Ecto neural progenitor cell (in vitro differentiated cells): ENCODE measurements at places on chromosomes 5 and 9.

DNA sequence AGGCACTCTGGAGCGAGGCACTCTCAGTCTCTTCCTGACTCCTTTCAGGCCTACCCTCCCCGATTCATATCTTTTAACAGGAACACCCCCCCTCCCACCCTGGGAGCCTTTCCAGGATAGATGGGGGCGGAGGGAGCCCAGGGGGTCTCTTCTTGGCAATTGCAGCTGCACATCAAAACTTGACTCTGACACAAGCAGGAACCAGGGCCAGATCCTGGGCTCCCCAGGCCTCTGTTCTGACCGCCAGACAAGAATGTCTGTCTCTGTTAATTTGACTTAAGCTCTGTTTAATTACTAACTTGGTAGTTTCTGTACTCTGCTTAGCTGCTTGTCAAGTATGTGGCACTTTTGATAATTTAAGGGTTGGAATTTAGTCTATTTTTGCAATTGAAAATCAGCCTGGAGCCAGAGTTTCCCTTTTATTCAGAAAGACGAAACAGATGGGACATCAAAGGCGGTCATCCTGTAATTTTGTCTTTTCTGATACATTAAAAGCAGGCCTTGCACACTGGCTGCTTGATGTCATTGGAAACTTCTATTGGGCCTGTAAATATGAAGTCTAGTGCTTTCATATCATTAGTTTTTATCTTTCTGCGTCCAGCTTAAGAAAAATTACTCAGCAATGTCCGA is 43.3 kb downstream of the ACTL7B start:
- DNase-seq = no peak

- no peak for DNase-seq
Measured at GRCh38 chr9:125815568-125815967, 68.4 kb downstream of the PBX3 start.

DNA sequence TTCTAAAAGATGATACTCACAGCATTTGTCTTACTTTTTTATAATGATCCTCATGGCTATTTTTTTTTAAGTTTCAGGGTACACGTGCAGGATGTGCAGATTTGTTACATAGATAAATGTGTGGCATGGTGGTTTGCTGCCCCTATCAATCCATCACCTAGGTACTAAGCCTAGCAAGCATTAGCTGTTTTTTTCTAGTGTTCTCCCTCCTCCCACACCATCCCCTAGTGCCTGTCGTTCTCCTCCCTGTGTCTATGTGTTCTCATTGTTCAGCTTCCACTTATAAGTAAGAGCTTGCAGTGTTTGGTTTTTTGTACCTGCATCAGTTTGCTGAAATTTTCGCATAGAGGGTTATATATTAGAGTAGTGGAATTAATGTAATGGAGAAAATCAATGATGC is 189.1 kb upstream of the CDH12 start:
- no peak for DNase-seq

DNA sequence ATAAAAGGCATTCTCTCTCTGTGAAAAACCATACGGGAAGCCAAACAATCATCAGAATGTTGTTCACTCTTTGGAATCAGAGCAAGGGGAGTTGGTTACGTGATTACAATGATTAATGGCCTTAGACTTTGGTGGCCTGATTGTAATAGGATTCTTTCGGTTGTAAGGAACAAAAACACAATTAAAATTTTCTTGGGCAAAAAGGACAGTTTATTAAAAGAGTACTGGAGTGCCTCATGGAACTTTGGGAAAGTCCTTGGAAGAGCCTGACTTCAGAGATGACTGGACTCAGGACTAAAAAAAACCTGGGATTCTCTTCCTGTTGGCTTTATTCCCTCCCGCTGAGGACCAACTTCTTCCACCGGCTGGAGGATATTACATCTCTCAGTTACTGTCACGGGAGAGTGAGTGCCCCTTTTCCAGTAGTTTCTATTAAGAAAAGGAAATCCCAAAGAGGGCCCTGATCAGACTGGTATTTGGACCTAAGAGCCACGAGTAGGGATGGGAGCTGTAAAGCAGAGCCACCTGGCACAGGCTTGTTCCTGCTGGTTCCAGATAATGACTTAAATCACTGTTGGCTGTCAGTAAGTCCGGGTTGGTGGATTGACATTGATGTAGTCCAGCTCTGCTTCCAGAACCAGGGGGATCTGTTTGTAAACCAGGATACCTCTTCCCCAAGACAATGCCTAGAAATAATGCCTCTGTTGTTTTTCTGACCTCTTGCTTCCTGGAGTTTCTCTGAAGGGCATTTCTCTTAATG is 53.9 kb downstream of the CFAP95 start:
- no peak for DNase-seq

GRCh38 chr9:1869843-1870242 is 145.3 kb upstream of the SMARCA2 start:
- DNase-seq = peak; percentile 49

- no peak for DNase-seq
Measured at GRCh38 chr9:36503172-36504088, 69.3 kb upstream of the MELK start.

DNA sequence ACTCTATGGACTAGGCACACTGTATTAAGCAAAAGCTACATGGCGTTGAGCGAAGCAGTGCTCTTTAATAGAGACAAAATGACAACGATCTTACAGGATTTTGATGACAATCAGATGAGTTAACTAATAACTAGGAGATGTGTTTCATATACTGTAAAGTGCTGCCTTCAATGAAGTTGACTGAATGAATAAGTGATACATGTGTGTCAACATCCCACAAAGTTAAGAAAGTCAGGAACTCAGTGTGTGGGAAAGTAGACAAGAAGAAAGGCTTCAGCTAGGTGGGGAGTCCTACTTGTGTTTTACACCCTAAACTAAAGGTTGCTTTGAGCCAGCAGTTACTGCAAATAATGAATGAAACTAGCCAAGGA is 79.6 kb downstream of the PAPPA start:
- DNase-seq = no peak

DNA sequence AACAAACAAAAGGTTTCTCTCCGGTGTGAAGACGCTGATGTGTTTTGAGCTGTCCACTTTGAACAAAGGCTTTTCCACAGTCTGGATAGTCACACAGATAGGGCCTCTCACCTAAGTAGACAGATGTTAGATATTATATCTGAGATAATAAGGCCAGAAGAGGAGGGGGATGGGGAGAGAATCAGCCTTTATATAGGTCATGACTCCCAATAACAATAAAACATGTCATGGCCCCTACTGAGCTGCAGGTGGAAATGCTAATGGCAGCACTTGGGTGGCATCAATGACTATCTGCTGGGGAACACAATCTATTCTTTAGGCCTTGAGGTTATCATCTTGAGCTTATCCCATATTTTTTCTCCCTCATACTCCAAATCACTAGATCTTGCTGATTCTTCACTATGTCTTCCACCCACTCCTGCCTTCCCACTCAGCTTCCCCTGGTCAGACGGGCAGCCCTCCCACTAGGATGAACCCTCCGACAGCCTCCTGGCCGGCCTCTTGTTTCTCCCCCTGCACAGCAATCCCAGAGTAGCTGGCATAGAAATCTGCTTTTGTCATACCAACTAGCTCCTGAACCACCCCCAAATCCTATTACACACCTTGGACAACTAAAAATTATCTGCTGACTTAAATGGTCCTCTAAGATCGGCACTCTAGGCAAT is 11.5 kb upstream of the SLC35D2 start:
- DNase-seq = peak; percentile 49

DNA sequence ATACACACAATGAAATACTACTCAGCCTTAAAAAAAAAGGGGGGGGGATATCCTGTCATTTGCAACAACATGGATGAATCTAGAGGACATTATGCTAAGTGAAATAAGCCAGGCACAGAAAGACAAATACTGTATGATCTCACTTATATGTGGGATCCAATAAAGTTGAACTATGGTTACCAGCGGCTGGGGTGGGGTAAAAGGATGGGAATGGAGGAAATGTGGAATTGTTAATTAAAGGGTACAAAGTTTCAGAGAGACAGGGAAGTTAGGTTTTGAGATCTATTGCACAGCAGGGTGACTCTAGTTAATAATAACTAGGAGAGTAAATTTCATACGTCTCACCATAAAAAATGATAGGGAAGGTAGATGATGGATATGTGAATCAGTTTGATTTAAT is 76.2 kb upstream of the ZNF608 start:
- DNase-seq = no peak

DNA sequence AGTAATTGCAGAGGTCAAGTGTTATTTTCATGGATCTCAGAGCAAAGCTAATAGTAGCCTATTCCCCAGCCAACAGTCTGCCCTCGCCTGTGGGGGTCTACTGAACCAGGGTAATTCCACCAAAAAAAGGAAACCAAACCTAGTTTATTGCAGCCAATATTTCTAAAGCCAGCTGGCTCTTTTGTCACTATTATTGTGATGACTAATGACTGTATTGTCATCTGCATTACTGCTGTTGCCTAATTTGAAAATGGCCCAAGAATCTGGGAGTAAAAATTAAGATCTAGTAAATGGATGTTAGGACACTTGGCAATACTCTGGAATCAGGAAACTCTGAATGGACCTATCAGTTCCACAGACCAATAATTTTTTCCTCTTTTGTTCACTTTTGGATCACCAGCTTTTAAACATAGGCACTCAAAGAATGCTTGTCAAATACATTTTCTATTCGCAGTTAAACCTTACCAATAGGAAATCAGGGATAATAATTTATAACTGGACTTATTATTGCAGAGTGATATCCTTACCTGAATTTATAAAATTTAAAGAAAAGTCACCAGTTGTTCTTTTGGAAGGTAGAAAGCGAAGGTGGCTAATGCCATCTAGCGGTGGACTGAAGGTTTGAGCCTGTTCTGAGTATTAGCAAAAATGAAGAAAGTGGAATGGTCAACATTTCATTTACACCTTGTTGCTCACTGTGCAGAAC is 69.2 kb downstream of the SYK start:
- no peak for DNase-seq

GRCh38 chr5:117131876-117132275 is 557.3 kb upstream of the SEMA6A start:
- no peak for DNase-seq

GRCh38 chr9:127244609-127245601 is 19.7 kb upstream of the GARNL3 start:
- DNase-seq = peak; percentile 97

DNA sequence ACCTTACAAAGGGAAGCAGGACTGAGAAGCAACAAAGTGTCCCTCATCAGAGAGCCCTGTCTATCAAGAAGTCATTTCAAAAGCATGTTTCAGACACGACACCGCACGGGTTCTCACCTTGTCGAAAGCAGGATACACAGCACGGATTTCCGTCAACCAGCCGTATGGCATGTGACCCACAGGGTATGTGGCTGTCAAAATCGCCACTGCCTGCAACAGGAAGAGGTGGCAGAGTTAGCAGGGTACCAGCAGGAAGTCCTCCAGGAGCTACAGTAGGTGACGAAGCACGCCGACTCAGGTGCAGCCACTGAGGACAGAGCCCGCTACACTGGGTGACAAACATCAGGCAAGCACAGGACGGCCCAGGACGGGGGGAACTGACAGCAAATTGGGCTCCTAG is 81.2 kb downstream of the OTULIN start:
- DNase-seq = no peak

DNA sequence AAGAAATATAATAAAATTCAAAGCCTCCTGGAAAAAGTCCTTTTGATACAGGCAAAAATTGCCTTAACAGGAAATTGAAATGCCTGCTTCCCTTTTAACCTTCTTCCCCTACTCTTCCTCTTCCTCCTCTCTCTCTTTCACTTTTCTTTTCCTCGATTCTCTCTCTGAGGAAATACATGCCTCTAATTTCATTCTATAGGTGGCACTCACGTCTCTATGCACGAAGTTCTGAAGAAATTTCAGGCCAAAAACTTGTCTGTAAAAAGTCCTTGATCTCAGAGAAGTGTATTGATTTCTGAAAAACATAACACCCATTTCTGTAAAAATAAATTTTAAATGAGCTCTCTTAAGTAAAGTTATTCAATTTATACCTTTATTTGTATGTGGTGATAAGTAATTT is 371.7 kb upstream of the IRX4 start:
- DNase-seq = no peak

GRCh38 chr9:127225801-127226625 is 38.6 kb upstream of the GARNL3 start:
- DNase-seq = no peak

- no peak for DNase-seq
Measured at GRCh38 chr5:109191153-109191558, 218.6 kb downstream of the PJA2 start.

DNA sequence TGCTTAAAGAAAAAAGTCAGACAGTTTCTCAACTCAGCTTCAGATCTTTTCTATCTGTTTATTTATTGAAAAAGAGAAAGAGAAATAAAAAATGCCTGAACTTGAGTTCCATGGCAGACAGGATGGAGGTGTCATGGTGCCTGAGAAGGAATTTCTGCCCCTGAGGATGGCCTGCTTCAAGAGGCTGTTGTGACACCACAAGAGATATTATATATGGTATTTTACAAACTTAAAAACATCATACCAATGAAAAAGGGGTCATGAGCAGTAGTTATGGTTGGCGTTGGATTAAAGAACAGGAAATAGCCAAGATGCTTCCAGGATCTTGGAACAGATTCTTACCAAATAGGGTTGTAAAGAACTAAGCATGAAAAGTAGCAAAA is 344.6 kb downstream of the GLIS3 start:
- no peak for DNase-seq

- no peak for DNase-seq
Measured at GRCh38 chr9:37676411-37676830, 25.7 kb downstream of the FRMPD1 start.

GRCh38 chr5:125274211-125274610 is 527.8 kb upstream of the ZNF608 start:
- no peak for DNase-seq

GRCh38 chr5:37043693-37044092 is 167.1 kb downstream of the NIPBL start:
- DNase-seq = no peak

GRCh38 chr5:149782018-149782894 is 52.1 kb downstream of the PPARGC1B start:
- DNase-seq = no peak

DNA sequence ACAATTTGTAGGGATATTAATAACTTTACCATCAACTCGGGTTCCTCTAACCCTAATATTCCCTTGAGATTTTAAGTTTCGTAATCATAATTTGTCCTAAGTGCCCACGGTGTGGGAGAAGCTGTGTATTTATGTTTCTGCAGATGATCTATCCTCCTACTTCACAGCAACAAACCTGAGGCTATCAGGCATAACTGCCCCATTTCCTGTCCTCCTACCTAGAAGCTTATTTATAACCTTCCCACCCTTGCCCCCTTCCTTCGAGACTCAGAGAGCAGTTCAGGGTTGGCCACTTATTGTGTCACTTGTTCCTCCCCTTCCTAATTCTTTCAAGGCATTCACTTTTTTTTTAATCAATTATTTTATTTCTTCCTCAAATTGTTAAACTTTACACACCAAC is 29.6 kb upstream of the LCP2 start:
- no peak for DNase-seq
